Mesendoderm (in vitro differentiated cells): ENCODE measurements at places on chromosomes 12 and 14.

- DNase-seq: no peak
Observed at GRCh38 chr12:116589581-116589980, 30.4 kb downstream of the MAP1LC3B2 start.

- no peak for DNase-seq
Observed at GRCh38 chr14:44170101-44170500, 337.0 kb downstream of the FSCB start.

- DNase-seq: no peak
Observed at GRCh38 chr12:14373217-14373616, 7.7 kb downstream of the ATF7IP start.

DNA sequence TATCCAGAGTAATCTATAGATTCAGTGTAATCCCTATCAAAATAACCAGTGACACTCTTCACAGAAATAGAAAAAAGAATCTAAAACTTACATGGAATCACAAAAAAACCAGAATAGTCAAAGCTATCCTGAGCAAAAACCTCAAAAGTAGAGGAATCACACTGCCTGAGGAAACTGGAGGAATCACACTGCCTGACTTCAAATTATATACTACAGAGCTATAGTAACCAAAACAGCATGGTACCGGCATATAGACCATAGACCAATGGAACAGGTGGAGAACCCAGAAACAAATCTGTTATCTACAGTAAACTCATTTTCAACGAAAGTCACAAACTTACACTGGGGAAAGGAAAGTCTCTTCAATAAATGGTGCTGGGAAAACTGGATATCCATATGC is 244.0 kb downstream of the FUT8 start:
- no peak for DNase-seq

DNA sequence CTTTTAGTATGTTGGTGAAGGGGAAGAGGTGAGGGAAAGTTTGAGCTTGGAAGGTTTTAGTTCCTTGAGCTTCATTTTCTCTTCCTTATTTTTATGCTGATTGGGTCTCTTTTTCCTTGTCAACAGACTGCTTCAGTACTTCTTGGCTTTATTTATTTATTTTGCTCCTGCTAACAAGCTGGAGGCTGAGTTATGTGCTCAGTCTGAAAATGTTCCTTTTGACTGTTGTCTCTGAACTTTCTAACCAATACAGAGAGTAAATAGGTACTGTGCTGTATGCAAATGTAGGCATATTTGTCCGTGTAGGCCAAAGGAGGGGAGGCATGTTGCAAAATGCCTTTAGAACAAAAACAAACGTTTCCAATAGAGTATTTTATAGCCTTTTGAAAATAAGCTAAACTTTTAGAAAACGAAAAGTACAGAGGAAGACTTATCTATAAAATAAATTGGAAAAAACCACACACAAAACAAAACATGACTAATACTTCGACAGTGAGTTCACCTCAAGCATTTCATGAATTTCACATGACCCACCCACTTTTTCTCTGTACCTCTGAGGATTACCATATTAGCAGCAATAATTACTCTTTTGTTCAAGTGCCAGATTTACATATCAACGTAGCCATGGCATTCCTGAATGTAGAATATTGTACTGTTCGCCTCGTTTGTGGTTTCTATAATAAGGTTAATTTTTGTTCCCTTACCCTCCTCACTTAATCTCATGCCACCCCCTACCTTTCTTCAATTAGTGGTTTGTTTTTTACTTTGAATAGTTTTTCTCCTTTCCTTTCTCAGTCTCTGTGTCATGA is 4.7 kb upstream of the CREBL2 start:
- peak; percentile 45 for DNase-seq

GRCh38 chr12:28563936-28564335 is 373.7 kb downstream of the CCDC91 start:
- DNase-seq: no peak

- no peak for DNase-seq
Observed at GRCh38 chr12:5884285-5884684, 60.8 kb downstream of the ANO2 start.

GRCh38 chr14:101475456-101476257 is 85.6 kb upstream of the DIO3 start:
- no peak for DNase-seq

GRCh38 chr12:117334051-117334450 is 27.4 kb downstream of the NOS1 start:
- DNase-seq: no peak

GRCh38 chr12:2215709-2216560 is 163.1 kb downstream of the CACNA1C start:
- peak; percentile 34 for DNase-seq

- DNase-seq: peak; percentile 34
Observed at GRCh38 chr14:59630288-59630963, 53.8 kb upstream of the CCDC175 start.

DNA sequence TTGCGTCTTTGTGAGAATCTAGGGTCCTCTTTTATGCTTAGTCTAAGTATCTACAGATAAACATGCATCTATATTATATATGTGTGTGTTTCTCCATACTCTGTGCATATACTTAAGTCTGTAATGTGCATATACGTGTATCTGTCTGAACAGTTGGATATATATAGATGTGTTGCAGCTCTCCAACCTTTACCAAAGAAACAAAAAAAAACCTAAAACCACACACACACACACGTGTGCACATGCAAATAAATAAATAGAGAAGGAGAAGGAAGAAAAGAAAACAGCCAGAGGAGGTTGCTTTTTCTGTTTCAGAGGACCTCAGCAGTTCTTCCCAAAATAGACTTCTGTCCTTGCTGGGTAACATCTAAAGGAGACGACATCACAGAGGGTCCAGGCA is 244.9 kb downstream of the CACNA1C start:
- no peak for DNase-seq

DNA sequence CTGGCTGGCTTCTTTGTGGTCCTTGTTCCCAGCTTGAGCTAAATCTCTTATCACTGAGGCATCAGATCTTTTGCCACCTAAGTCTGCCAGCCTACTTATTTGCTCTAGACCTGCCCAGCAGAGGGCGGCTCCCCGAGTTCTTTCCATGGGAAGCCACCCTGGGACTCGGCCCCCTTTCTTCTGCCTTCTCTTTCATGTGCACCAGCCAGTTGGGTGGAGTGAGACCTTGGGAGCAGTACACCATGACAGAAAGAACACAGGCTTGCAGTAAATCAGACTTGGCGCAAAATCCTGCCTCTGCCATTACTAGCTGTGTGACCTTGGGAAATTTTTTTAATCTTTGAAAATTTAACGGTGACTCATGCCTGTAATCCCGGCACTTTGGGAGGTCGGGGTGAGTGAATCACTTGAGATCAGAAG is 7.4 kb downstream of the SMAGP start:
- peak; percentile 76 for DNase-seq

GRCh38 chr14:93946104-93946503 is 19.0 kb downstream of the FAM181A start:
- DNase-seq: peak; percentile 20

DNA sequence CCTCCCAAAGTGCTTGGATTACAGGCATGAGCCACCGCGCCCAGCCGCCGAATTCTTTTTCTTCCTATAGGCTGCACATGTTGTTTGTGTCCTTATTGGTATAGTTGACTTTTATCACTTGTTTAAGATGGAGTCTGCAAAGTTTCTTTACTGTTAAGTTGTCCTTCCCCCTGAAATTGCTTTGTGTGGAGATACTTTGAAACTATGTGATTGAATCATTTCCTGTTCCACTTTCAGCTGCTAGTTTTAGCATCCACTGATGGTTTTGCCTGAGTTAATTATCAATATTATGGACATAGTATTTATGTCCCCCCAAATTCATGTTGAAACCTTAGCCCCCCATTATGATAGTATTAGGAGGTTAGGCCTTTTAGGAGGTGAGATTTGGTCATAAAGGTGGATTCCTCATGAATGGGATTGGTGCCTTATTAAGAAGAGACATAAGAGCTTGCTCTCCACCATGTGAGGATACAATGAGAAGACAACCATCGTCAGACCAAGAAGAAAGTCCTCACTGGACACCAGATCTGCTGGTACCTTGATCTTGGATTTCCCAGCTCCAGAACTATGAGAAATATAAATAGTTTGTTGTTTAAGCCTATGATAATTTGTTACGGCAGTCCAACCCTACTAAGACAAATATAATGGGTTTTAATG is 34.9 kb downstream of the PPHLN1 start:
- DNase-seq: no peak

DNA sequence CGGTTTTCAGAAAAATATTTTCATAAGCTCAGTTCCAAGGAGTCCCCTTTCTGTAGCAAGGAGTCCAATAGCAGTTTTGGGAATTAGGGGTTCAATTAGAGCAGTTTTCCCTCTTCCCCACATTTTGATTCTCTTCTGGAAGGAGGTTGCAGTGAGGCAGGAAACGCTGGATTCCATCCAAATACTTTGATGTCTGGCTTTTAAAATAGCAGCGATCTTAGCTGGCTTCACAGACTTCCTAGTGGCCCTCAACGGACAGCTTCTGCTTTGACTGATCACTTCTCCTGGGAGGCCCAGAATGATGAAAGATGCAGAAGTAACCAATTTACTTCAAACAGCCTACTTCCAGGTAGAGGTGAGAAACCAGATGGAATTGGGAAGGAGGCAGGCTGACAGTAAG is 63.1 kb downstream of the C12orf75 start:
- DNase-seq: no peak

- no peak for DNase-seq
Observed at GRCh38 chr12:65019696-65020234, 101.3 kb downstream of the WIF1 start.

DNA sequence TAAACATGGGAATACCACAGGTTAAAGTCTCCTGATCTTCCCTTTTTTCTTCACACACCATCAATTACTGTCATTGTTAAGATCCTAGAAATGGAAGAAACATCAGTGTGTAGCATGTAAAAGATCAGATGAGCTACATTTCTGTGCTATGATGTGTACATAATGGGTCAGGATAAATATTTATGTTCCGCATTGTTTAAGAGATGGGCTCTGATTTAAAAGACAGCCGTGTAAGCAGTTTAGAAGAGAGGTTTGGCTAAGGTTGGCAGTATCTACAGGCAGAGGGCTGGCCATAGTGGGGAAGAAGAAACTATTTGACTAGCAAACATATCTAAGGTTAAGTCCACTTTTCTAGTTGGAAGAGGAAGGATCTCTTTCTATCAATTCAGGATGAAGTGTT is 49.4 kb downstream of the LRRC9 start:
- DNase-seq: no peak

DNA sequence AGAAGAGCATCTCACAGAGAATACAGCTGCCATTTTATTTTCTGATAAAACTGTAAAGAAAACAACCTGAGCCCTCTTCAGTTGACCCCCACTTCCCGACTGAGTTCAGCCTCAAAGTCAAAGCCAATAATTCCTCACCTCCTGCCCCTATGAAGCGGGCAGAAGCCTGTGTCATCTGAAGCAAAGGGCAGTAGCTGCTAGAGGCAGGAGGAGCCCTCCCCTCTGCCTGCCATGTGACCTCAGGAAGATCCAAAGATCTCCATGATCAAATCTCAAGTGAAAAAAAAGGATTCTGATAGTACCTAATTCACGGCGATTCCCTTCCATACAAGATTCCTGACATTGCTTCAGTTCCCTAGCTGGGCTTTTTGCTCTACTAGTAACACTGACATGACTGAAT is 223.1 kb upstream of the CAND1 start:
- no peak for DNase-seq

GRCh38 chr12:101775816-101776215 is 36.6 kb upstream of the SYCP3 start:
- no peak for DNase-seq

DNA sequence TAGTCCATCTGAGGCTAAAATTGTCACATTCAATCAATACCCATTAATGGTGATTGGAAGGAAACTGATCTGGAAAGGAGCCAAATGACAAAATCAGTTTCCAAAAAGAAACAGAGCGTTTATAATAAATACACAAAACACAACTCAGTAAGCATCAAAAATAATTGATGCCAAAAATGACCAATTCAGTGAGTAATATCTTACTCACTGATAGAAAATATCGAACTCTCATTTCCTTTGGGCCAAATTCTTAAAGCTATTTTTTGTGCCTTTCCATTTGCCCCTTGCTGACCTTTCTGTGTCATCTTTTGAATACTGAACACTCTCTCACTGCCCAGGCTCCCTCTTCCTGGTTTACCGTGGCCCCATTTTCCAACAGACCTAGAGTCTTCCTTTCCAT is 22.5 kb upstream of the ATP2B1 start:
- DNase-seq: no peak

- DNase-seq: no peak
Observed at GRCh38 chr12:124769163-124769530, 94.5 kb downstream of the SCARB1 start.

GRCh38 chr12:50927766-50928224 is 24.5 kb upstream of the HIGD1C start:
- DNase-seq: no peak

GRCh38 chr12:90621927-90622326 is 333.0 kb downstream of the CCER1 start:
- DNase-seq: no peak

- no peak for DNase-seq
Observed at GRCh38 chr12:3101309-3102024, 24.3 kb downstream of the TSPAN9 start.

GRCh38 chr14:106670011-106670410 is 1143.6 kb downstream of the TMEM121 start:
- DNase-seq: no peak

DNA sequence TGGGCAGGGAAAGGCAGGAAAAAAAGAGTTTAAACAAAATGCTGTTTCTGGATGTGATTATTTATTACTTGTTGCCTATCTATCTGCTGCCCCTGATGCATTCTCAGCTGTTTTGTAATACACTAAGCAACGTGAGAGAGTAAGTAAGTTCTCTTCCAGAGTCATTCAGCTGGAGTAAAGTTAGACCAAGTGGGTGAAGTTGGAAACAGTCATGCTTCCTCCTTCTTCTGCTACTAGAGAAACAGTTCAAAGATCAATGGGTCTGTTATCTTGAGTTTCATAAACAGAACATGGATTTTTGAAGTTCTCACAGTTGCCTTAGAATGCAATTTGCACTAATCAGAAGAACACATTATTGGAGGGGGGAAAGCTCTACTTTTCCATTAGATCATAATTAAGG is 279.3 kb downstream of the EGLN3 start:
- DNase-seq: no peak

GRCh38 chr14:101862177-101862576 is 100.7 kb downstream of the PPP2R5C start:
- DNase-seq: no peak

- DNase-seq: peak; percentile 9
Observed at GRCh38 chr14:26873362-26873960, 275.6 kb upstream of the NOVA1 start.

DNA sequence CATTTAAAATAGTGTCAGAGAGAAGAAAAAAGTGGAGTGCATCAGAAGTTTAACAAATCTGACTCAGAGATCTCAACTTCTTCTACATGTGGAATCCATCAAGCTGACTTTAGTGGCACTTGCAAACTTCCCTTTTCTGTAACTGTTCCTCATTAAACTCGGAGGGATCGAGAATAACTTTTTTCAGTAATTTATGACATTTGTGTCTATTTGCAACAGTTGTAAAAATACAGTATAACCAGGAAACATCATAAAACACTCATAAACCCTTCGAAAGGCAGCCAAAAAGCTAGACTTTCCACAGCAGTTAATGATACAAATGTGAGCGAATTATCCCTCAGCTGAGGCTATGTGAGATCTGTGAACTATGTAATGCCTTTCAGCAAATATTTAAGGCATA is 1936.8 kb upstream of the SEL1L start:
- DNase-seq: no peak
